Stimulated activated CD4-positive, alpha-beta T cell treated with anti-CD3 and anti-CD28 coated beads, Interleukin-12 subunit alpha, Interleukin-12 subunit beta, amount 100 ng/mL, for 24 hours (primary cell): ENCODE measurements at places on chromosomes 11 and 22.

DNA sequence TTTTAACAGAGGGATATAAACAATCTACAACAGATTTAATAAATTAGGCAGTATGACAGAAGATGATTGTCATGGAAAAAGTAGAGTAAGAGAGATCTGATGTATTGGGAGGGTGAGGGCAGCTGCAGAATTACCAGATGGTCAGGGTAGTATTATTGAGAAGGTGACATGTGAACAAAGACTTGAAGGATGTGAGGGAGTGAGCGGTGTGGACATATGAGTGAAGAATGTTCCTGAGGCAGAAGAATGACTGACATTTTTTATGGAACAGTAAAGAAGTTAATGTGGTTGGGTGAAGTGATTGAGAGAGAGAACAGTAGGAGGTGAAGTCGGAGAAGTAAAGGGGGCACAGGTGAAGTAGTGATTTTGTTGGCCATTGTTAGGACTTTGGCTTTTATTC, 42.4 kb upstream of the HIPK3 start:
- DNase-seq = no peak

GRCh38 chr11:35787626-35788025, 125.1 kb downstream of the TRIM44 start:
- DNase-seq = no peak

- no peak for DNase-seq
Observed at GRCh38 chr11:38972220-38972619, 2374.2 kb upstream of the RAG2 start.

DNA sequence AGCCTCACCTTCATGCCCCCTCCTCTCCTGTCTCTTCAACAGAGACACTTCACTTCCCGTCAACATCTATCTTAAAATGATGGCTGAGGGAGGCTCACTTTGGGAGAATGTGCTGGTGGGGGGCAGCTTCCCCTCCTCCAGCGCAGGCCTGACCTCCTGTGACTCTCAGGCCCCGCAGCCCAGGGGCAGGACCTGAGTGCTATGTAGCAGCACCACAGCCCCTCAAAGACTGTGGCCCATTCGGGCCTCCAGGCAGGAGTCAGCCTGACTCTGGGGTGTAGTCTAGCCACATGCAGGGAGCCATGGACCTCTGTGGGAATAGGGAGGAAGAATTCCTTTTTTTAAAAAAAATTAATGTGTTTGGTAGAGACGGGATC, 43.7 kb downstream of the DKK3 start:
- no peak for DNase-seq

GRCh38 chr11:19288256-19288655, 47.5 kb upstream of the E2F8 start:
- DNase-seq = no peak

- DNase-seq = no peak
Observed at GRCh38 chr11:122486793-122487495, 168.6 kb upstream of the UBASH3B start.

DNA sequence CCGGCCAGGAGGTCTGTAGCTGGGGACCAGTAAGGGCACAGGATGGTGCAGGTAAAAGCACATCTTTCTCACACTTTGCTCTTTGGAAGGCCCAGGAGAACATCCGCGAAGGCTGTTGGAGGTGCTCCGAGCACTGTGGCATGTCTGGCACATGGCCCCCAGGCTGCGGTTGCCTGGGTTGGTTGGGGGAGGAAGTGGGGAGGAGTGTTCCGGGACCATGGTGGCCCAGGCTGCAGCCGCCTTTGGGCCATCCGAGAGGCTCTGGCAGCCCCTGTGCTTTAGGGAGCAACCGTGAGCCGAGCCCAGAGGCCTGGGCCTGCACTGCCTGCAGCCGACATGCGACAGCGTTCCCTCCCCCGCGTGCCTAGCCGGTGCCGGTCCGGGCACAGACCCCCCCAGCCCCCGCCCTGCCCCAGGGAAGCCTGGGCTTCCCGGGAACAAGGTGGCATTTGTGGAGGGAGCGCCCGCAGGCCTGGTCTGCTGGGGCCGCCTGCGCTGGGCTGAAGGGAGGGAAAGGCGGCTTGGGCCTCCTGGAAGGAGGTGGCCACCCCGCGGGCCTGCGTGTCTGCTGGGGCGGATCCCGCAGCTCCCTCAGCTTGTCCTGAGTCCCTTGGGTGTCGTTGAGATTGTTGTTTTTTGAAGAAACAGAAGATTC, 57.9 kb downstream of the GRAMD4 start:
- DNase-seq = no peak

DNA sequence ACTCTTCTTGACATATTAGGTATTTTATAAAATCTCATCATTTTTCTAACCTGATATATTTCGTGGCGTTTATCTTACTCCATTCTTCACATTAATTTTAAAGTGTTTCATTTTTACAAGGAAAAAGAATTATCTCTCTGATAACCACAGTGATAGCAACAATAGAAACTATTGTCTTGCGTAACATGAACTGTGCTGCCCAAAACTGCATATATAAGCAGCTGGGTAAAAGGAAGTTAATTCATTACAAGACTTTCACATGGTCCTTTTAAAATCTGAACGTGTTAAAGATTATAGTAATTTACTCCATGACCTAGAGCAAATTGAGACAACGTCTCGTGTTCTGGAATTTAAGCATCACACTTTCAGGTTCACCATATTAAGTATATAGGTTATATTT, 210.4 kb upstream of the GRIA4 start:
- no peak for DNase-seq

GRCh38 chr22:39527481-39527961, 5.0 kb downstream of the RPS19BP1 start:
- no peak for DNase-seq

DNA sequence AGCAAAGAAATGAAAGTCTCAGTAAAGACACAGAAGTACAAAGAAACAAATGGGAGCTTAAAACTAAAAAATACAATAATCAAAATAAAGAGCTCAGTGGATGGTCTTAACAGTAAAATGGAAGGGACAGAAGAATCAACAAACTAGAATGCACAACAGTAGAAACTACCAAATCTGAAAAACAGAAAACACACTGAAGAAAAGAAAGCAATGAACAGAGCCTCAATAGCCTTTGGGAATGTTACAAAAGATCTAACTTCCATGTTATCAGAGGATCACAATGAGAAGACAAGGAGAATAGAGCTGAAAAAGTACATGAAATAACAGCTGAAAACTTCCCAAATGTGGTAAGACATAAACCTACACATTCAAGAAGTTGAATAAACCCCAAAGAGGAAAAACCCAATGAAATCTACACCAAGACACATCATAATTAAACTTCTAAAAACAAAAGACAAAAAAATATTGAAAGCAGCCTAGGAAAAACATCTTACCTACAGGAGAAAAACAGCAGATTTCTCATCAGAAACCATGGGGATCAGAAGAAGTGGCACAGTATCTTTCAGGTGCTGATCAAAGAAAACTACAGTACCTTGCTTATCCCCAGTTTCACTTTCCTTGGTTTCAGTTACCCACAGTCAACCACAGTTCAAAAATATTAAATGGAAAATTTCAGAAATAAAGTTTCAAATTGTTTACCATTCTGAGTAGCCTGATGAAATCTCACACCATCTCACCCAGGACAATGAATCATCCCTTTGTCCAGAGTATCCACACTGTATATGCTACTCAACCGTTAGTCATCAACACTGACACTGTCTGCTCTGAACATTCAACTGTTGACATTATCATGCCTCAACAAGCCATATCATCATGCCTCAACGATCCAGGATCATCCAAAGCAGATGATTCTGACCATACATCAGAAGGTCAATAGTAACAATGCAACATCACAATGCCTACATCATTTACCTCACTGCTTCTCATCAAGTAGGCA, 22.2 kb downstream of the RRAS2 start:
- no peak for DNase-seq

GRCh38 chr11:48154151-48154550, 62.5 kb upstream of the OR4B1 start:
- no peak for DNase-seq

DNA sequence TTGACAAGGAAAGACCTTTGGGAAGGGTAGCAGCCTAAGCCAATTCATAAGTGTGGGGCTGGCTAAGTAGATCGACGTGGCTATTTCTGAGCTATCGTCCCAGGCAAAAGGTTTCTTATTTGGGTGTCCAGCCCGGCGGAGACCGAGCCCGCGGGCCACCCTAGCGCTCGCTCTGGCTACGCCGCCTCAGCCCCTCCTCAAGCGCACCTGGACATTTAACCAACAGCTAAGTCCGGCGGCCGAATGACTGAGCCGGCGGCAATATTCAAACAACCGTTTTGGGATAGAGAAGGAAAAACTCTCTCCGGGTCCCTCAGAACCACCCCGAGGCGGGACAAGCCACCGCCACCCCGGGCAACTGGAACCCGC, 457 bp downstream of the RNF141 start:
- no peak for DNase-seq
